ENCODE measurements at places on chromosomes 4 and X.

DNA sequence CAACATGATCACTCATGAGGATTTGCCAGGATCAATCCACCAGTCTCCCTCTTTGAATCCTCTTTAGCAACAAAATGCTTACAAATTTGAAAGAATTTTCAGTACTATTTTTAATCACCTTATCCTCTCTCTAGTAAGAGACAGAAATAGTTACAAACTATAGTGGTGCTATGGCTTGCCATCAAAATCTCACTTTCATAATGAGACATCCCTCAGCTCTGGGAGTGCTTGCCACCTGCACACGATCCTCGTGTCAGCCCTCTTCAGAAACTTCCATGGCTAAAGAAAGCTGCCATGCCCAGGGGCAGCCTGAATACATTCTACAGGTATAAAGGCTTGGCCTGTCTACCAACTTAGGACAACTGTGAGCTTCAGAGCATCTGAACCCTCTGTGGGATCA is 5.1 kb upstream of the DHX15 start:
- peak; percentile 15 for DNase-seq

GRCh38 chrX:82775426-82775825 is 732.7 kb upstream of the POU3F4 start:
- no peak for DNase-seq

- no peak for DNase-seq
Observed at GRCh38 chrX:107204068-107204605, 2.1 kb downstream of the NUP62CL start.

- DNase-seq, result no peak
Observed at GRCh38 chr4:128528793-128529553, 241.4 kb upstream of the PGRMC2 start.

GRCh38 chrX:72572248-72573157 is at the start of gene HDAC8:
Gene HDAC8, minus strand, starts transcription at chrX:72572843. Its CDS starts 82 bp downstream, at chrX:72572761.
- peak; percentile 61 for DNase-seq

DNA sequence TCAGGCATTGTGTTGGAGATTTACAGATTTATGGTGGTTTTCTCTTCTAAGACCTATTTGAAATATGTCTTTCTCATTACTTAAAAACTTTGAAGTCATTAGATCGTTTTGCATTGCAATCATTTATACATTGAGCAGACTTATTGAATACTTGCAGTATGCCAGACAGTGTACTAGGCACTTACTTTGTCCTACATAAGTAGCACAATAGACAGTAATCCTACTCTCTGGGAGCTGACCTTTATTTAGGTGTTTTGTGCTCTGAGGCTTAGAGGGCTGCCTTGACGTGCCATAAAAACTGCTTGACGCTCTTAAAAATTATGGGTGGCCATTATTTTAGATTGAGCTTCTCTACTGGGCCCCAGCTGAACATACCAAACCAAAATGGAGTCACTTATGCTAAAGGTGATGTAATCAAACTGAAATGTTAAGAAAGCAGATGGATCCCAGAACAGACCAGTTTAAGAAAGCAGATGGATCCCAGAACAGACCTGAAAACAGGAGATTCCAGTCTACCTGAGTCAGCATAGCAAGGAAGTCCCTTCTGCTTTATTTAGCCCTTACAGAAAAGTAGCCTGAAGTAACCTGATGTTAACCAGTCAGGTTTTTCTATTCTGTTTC is 42.4 kb downstream of the PTTG2 start:
- no peak for DNase-seq

DNA sequence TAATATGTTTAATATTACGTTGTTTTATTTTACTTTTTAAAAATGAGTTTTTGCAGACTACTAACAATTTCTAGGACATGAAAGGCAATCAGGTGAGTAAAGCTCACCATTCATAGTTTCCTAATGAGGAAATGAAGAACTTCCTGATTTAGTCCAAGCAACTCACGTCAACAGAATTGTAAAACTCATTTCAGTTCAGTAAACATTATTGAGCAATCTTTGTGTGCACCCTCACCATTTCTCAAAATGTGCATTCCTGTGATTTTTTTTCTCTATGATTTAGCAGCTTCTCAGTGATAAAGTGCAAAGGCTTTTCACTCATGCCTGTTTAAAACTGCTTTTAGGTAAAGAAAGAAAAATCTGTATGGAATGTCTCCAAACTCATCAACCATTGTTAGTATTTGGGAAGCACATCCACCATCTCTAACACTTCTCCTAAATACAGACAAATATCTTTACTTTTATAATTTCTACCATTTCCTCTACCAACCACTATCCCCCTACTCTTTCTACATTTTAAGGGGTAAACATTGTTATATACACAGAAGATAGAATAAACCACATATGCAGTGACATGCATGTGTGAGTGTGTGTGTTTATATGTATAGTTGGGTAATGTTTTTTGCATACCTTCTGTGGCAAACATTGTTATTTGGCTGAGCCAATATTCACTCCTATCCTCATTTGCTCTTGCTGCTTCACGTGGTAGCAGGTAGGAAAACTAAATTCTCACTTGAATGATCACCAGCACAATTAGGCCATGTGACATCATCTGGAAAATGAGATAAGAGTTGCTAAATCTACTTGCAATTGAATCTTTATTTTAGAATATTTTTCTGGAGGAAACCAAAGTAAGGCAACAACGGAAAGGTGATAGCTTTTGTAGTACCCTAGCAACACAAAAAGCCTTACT is 54.7 kb upstream of the PRDM8 start:
- DNase-seq, result no peak

GRCh38 chrX:96372313-96373046 is 312.2 kb upstream of the DIAPH2 start:
- DNase-seq, result no peak

DNA sequence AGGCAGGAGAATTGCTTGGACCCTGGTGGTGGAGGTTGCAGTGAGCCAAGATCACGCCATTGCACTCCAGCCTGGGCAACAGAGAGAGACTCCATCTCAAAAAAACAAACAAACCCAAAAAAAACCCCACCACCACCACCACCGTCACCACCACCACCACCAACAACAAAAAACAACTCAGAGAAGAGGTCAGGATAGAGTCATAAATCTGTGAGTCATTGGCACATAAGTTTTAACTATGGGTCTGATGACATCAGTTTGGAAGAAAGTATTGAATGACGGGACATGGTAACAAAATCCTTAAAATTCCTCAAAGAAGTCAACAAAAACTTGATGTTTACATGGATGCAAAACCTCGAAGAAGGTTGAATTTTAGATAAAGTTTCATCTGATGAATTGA is 288.0 kb upstream of the SFRP2 start:
- no peak for DNase-seq

DNA sequence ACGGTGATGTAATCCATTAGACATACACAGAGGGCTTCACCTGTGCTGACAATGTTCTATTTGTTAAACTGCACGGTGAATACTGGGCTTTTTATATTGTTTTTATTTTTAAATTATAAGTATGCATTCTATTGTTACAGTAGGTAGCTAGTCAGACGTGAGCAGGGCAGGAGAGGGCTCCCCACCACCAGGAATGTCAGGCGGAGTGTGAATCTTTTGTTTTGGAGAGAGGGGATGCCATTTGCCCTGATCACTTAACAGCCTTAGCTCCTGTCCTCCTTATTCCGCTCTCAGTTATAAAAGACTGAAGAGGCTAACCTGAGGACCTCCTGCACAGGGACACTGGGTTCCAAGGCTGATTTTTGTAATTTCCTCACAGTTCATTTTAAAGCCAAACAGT is 151.6 kb upstream of the TAPT1 start:
- no peak for DNase-seq

GRCh38 chrX:129653971-129654651 is 645 bp downstream of the APLN start:
- DNase-seq, result no peak

- no peak for DNase-seq
Observed at GRCh38 chrX:30690330-30690729, 37.1 kb downstream of the GK start.

DNA sequence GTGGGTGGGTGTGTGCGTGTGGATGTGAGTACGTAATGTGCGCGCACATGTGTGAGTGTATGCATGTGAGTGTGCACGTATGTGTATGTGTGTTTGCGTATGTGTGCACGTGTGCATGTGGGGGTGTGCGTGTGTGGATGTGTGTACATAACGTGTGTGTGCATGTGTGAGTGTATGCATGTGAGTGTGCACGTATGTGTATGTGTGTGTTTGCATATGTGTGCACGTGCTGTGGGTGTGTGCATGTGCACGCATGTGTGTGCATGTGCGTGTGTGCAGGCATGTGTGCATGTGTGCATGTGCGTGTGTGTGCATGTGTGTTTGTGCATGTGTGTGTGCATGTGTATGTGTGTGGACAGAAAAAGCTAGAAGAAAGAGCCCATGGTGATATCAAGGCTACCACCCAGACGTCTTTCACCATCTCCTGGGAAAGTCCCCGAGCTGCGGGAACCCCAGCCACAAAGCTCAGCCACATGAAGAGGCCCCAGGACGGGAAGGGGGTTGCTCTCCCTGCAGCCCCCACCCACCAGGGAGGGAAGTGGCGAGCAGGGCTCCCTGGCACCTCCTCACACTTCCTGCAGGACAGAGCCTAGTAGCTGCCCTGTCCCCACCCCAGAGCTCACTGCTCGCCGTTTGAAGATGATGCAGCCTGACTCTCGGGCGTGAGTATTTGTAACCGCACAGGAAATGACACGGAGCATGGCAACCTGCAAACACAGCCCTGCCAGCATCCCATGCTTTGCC is 108.3 kb downstream of the DCTD start:
- peak; percentile 77 for DNase-seq

DNA sequence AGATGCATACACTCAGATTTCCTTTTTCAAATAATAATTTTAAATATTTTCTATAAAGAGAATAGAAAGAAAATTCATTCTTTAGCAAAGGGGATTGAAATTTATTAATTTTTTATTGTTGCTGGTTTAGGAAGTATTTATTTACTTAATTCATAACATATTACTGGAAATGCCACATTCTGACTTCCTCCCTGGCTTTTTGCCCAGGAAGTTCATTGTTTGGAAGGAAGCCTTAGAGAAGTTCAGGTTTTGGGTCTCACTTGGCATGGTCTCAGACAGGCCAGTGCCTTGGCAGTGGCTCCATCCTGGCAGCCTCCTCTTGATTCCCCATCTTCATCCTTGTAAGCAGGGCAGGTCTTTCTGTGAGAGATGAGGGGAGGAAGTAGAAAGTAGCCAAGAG is 50.5 kb downstream of the IL15 start:
- DNase-seq, result no peak

- no peak for DNase-seq
Observed at GRCh38 chr4:143189528-143189927, 4.8 kb downstream of the USP38 start.

DNA sequence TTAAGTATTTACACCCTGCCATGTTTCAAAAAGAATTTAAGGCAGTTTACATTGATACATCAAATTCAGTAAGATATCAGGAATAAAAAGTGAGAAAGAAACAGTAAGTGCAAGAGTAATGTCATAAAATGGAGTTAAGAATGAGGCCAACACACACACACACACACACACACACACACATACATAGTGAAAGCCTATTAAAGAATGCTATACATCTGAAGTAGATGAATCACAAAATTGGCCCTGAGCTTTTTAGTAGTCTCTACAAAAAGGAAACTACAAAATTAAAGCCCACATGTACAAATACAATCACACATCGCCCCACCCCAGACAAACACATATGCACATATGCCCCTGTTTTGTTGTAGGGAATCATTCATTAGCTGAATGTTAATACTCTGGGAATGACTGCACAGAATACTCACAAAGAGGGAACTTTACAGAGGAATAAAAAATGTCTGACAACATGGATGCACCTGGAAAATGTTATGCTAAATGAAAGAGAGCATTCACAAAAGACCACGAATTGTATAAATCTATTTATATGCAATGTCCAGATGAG is 428.8 kb downstream of the IL15 start:
- no peak for DNase-seq

Data from GM06990 (cell line).